ENCODE measurements at places on chromosomes 5 and 9.

- DNase-seq: no peak
Measured at GRCh38 chr5:180230017-180230416, 21.0 kb upstream of the RASGEF1C start.

DNA sequence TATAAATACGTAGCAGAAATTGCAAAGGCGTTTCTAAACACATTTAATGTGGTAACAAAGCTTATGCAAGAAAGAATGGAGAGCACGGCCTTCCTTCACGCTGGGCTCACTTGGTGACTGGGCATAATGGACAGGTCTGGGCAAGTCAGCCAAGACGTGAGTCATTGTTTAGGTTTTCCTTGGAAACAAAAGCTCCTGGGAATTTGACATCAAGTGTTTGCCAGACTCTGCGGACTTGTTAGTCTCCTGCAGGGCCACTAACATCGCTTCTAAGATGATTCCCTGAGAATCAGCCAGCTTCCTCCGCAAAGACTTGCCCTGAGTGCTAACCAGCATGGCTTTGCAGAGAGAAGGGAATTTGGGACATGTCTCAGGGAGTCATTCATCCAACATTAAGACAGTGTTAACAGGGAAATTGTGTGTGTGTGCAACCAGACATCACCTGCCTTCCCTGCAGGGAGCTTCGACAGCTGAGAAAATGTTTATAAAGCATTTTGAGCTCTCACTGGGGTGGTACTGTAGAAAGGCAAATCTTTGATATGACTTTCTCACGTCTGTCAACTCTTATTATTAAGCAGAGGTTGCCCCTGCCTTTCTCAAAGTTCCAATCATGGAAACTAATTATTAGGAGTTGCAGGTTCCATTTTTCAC is 182.5 kb downstream of the NTRK2 start:
- peak; percentile 65 for DNase-seq

DNA sequence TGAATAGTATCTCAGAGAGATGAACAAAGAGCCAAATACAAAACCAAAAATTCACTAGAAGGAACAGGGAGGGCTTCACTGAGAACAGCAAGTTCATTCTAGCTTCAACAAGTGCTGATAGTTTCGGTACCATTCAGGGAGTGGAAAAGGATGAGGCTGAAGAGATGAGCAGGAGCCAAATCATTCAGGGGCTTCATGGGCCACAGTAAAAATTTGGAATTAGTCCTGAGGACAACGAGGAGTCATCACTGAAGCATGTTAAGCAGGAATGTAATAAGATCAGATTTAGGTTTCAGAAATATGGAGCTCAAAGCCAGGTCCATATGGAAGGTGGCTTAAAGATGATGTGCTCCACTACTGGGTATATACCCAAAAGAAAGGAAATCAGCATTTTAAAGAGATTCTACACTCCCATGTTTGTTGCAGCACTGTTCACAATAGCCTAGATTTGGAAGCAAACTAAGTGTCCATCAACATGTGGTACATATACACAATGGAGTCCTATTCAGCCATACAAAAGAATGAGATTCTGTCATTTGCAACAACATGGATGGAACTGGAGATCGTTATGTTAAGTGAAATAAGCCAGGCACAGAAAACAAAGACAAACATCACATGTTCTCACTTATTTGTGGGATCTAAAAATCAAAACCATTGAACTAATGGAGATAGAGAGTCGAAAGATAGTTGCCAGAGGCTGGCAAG is 36.2 kb downstream of the SPOCK1 start:
- no peak for DNase-seq

DNA sequence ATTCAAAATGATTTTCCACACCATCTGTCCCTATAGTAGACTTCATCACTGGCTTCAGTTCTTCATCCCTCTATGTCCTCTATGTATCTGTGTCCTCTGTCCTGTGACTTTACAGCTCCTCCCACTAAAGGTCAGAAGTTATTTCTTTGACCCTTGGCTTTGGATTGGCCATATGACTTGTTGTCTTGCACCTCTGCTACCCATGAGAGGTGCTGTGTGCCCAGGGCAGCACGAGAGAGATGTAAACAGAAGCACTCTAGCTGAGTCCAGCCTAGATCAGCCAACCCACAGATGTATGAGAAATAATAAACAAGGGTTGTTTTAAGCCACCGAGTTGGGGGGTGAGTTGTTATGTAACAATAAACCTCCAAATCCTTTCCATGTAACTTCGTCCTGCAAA is 63.4 kb upstream of the ENTREP1 start:
- DNase-seq: no peak

- no peak for DNase-seq
Measured at GRCh38 chr5:7210549-7210948, 185.4 kb upstream of the ADCY2 start.

GRCh38 chr5:37983463-37983862 is 143.6 kb upstream of the GDNF start:
- DNase-seq: no peak

DNA sequence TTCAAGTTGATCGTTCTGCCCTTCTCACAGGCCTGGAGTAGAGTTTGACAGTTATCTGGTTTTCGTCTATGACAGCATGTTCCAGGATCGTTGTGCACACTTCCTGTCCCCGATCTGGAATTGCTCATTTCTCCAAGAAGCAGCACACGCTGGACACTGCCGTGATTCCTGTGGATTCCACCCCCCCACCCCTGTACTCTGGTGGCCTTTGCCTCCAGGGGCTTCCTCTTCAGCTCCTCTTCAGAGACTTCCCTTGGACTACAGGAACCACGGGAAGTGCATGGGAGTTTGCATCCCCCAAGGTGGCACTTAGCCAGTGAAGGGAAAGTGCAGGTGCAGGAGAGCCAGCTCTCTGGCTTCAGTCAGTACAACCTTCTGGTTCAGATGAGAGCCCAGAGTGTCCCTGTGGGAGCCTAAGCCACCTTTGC is 160.7 kb downstream of the CACNA1B start:
- no peak for DNase-seq

- DNase-seq: no peak
Measured at GRCh38 chr5:57666582-57666981, 184.0 kb upstream of the ACTBL2 start.

DNA sequence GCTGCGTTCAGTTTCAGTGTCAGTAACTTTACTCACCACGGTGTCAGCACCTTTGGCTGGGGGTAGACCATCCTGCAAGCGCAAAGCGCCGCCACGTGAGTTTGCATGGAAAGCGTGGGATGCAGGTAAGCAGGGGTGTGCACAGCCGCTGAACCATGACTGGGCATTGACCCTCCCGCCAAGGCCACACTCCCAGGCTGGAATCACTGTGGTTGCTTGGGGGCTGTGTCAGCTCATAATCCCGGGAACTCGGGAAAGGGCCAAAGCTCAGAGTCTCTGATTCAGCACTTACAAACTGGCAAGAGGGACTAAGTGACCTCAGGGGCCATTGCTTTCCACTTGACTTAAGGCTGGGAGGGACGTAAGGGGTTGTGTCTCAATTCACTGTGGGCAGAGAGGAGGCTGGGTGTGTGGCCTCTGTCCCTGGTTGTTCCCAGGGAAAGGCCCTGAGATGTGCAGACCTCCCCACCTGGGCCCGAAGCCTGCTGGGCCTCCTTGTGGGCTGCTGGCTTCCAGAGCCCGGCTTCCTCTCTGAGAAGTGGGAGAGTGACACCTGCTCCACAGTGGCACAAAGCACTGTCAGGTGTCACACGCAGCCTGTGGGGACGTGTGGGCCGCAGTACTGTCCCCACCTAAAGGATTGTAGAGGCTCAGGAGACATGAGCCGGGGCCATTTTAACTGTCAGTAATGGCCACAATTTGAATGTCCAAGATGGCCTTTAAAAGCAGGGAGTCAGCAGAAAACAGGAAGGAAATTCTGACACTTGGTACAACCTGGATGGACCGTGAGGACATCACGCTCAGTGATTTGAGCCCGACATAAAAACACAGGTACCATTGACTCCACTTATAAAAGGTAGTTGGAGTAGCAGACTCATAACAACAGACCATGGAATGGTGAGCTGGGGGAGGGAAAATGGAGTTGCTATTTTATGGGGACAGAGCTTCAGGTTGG is 16.7 kb downstream of the ABO start:
- no peak for DNase-seq

DNA sequence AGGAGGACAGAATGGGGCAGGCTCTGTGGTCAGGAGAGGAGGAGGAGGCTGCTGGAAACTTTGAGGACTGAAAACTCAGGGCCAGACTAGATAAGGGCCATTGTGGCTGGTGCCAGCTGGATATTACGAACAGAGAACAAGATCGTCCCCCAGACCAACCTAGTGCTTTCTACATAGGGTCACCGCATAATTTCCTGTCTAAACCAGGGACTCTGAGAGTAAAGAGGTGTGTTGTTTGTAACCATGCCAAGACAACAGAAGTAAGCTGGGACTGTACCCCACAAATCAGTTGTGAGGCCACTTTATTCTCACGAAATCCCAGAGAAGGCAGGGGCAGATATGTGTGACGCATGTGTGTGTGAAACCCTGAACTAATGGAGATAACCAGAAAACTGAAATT is 20.3 kb upstream of the GFPT2 start:
- no peak for DNase-seq
